ENCODE measurements at places on chromosomes 6 and 20.

DNA sequence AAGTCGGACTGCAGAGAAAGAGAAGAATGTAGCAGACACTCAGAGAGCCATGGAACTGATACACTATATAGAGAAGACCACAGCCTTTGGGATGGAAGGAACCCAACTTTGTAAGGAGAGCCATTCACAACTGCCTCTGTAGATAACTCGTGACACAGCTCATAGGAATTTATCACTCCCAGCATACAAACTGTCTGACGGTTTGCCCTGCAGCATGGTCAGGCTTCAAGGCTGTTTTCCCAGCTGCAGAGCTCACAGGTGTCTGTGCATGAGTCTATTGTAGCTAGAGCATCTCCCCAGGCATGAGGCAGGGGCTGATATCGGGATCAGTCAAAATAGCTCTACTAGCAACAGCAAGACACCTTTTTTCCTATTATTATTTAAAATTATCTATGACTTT lies 130.5 kb upstream of the DTNBP1 start:
- no peak for DNase-seq

- DNase-seq: no peak
Measured at GRCh38 chr6:93047033-93047432, 372.3 kb downstream of the EPHA7 start.

DNA sequence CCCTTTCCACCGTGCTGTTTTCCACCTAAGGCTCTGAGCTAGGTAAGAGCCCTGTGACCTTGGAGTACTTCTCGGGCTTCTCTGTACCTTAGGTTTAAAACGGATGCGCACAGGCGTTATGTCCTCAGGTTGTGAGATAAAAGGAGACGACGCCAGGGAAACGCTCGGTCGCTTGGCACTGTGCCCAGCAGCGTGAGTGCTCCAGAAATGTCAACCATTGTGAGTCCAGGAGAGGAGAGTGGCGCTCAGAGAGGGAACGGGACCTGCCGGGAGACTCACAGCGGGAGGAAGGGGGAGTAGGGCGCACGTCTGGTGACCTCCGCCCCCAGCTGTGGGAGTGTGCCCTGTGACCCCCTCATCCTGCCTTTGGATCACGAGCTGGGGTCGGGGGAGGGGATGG lies 33.8 kb upstream of the SCRT2 start:
- no peak for DNase-seq

DNA sequence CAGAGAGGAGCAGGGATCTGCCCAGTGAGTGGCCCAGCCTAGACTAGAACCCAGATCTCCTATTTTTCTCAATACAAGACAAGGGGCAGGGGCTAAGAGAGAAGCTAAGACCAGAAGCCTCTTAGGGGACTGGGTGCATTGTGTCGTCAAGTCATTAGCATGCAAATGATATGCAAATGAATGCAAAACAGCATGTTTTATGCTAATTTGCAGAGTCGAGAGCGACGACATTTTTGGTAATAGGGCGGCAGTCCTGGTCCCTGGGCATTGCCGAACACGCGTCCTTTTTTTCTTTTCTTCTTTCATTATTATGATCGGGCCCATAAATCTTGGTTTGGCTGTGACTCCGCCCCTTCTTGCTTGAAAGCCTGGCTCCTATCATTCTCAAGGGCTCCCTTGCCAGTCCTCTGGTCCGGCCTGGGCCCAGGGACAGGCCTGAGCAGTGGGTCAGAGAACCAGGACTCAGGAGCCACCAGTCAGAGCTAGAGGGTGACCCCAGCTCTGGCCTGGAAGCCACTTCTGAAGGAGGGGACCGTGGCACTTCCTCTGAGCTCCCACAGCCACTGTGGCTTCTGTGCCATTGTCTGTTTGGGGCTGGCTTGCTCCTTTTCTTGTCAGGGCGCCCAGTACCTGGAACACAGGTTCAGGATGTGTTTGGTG lies 32.0 kb upstream of the SCRT2 start:
- no peak for DNase-seq

- no peak for DNase-seq
Measured at GRCh38 chr20:56964901-56965300, 301.5 kb downstream of the BMP7 start.

Measured in ecto neural progenitor cell (in vitro differentiated cells).